ENCODE measurements at places on chromosomes 7 and 10.
A peak's percentile ranks its signal among the peaks of the same experiment; 100 is the strongest.

DNA sequence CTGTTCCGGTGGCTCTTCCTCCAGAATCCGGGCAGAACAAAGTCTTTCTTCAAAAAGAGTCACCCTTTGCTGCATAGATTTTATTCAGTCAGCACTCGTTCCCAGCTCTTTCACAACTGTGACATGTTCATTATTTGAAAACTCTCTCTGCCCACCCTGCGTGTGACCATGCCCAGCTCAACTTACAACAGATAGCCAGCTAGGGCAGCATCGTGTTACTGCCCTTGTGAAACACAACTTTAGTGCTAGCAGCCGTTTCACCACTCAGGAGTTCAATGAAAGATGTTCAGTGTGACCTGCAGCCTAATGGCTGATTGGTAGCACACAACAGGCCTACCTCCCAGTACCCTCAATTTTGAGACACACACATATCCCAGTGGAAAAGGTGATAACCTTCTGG lies 57.9 kb downstream of the ZNF438 start:
- no peak for DNase-seq

DNA sequence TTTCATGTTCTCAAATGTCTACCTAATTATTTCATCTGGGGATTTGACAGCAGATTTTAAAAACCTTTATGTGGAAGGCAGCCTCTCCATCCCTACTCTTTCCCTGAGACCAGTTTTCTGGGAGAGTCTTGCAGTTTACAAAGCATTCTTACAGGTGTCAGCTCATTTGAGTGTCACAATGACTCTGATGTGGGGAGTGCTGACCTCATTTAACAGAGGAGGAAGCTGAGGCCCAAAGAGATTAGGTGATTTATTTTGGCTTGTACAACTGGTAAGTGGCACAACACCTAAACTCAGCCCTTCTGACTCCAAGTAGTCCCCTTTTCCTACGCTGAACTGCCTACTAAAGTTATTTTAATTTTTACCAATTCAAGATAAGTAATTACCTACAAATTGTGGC lies 33.3 kb upstream of the MAT1A start:
- DNase-seq = no peak

DNA sequence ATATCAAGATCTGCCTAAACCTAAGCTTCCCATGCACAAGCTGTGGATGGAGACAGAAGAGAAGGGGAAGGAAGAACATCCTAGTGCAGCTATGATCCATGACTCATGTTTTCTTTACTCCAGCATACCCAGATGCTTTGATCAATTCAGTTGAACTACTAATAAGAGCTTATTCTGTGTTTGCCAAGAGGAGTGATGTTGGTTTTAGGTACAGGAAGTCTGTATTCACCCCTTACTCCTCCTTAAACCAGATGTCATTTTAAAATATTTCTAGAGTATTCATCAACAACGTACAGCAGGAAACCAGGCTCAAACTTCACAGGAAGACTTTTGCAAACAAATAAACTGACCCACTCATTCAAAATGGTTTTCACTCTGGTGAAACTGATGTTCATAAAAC lies 29.2 kb downstream of the PANK1 start:
- DNase-seq = no peak

- DNase-seq = peak; percentile 32
Measured at GRCh38 chr10:12186323-12186722, 9.4 kb downstream of the NUDT5 start.

- DNase-seq = no peak
Measured at GRCh38 chr7:2525658-2526630, 6.4 kb downstream of the LFNG start.

GRCh38 chr10:43196131-43196980 lies 58.1 kb downstream of the CSGALNACT2 start:
- no peak for DNase-seq

GRCh38 chr7:46450425-46450824 lies 529.4 kb upstream of the IGFBP3 start:
- no peak for DNase-seq

DNA sequence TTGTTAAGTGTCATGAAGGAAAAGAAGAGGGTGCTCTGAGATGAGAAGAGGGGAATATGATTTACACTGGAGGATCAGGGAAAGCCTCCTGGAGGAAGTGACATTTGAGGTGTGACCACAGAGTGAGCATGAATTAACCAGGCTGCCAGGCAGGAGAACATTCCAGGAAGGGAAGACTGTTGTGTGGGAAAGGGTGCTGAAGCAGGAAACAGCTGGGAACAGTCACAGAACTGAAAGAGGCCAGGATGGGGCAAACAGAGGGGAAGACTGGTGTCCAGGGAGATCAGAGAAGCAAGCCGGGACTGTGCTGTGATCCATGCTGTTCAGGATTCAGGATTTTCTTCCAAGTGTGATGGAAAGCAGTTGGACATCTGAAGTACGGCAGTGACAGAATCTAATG lies 14.9 kb downstream of the HIPK2 start:
- DNase-seq = no peak

GRCh38 chr7:156121956-156122355 lies 309.7 kb upstream of the SHH start:
- no peak for DNase-seq

GRCh38 chr10:30893208-30893607 lies 138.5 kb downstream of the ZNF438 start:
- DNase-seq = no peak

DNA sequence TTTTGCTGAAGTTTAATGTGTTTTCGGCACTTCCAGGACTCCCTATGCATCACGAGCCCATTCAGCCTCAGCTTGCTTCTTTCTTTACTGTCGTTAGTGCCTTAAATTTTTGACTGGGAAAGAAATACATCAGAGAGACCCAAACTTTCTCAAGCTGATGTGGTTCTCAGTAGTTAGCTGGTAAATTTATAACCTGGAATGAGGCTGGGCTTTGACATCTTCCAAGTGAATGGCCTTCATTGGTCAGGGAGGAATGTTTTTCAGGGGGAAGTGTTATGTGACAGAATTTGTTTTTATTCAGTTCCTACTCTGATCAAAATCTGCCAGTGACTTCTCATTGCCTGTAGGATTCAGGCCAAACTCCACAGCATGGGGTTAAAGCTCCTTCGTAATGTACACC lies 296.9 kb downstream of the SORCS3 start:
- DNase-seq = no peak

GRCh38 chr10:6321880-6322279 lies 119.1 kb downstream of the PFKFB3 start:
- DNase-seq = no peak

- no peak for DNase-seq
Measured at GRCh38 chr10:8288600-8288999, 234.1 kb downstream of the GATA3 start.

GRCh38 chr10:55358539-55358938 lies 557.5 kb upstream of the PCDH15 start:
- no peak for DNase-seq

GRCh38 chr7:75729851-75730274 lies 8.9 kb downstream of the HIP1 start:
- no peak for DNase-seq

GRCh38 chr7:148262721-148263229 lies 327.8 kb upstream of the C7orf33 start:
- DNase-seq = peak; percentile 65

DNA sequence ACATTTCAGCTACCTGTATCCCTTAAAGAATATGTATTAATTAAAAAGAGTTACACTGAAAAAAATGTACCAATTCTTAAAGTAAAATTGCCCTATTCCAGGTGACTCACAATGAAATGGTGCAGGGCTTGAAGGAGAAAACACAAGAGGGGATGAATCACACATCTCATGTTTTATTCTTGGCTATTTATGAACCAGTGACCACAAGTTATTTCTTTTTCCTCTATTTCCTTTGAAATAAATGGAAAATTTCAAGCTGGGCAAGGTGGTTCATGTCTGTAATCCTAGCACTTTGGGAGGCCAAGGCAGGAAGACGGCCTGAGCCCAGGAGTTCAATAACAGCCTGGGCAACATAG lies 106.8 kb downstream of the UBE2H start:
- DNase-seq = no peak

DNA sequence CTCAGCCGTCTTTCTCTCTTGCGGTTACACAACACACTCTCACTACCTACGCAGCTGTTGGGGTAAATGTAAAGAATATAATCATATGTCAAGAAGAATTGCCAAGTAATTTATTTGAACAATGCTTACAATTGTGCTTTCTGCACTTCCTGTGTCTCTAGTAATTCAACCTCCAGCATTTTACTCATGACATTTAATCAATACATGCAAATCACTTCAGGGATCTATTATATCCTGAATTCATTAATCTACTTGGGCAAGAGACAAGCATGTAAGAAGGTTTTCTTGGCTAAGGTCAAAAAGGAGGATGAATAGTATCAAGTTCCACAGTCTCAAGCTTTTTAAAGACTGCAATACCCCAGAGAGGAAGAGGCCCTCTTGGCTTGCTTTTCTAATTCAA lies 562.9 kb upstream of the ADARB2 start:
- DNase-seq = no peak

DNA sequence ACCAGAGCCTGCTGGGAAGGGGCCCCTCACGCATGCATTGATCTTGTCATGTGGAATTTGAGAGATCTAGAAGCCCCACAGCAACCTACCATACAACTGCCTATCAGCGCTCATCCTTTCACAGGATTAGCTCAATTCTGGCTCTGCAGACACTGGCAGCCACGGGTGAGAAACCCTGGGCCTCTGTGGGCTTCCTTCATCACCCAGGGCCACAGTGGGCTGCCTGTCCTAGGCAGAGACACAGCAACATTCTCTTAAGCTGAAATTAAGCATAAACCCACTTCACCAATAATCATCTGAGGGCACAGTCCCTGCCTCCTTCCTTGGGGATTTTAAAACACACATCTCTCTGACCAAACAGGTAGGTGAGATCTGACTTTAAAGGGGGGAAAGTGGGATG lies 3.3 kb upstream of the PRSS2 start:
- no peak for DNase-seq

GRCh38 chr7:73682745-73683055 lies 553 bp downstream of the DNAJC30 start:
- DNase-seq = no peak

GRCh38 chr7:105987046-105987445 lies 24.0 kb downstream of the CDHR3 start:
- no peak for DNase-seq

- no peak for DNase-seq
Measured at GRCh38 chr7:24709585-24710360, 47.5 kb downstream of the GSDME start.

DNA sequence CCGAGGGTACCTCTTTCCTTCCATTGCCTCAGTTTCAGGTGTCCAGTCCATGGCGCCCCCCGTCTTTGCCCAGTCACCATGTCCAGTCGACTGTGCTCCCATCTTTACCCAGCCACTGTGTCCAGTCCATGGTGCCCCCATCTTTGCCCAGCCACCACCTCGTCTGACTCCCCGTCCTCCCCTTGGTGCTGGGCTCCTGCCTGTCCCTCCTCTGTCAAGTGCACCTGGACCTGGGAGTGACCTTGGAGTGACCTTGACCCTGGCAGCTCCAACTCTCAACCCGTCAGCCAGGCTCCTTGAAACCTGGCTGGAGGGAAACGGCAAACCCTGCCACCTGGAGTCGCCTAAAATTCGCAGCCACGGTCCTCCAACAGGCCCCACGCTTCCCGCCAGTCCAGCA lies 180.2 kb downstream of the ADARB2 start:
- DNase-seq = no peak

DNA sequence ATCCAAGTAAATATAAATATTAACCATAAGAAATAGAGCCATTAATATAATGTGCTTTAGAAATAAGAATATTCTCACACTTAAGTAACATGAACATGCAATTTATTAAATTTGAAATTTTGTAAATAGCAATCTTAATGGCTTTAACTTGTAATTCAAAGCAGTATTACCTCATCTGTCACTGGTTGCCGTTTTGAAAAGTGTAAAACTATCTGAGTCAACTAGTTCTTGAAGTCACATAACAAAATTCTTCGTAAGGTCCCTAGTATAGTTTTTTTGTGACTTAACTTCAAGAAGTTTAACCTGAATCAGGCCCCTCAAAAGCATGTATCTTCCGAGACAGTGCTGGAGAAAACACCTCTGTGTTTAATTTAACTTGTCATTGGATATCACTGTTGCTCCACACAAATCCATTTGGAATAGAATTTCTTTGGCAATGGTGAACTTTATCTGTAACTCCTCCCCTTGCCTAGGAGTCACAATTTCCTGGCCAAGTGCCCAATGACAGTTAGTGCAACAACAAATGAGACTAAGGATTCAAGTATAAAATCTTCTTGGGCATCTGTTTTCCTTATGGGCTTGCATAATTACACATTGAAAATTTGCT lies 47.1 kb downstream of the NT5C2 start:
- no peak for DNase-seq

GRCh38 chr10:84890706-84891105 lies 562.3 kb downstream of the CCSER2 start:
- DNase-seq = no peak

- no peak for DNase-seq
Measured at GRCh38 chr7:50274361-50274760, 30.2 kb upstream of the IKZF1 start.

- DNase-seq = no peak
Measured at GRCh38 chr10:103812432-103812831, 42.9 kb downstream of the SH3PXD2A start.
